Activated CD4-positive, alpha-beta T cell treated with anti-CD3 and anti-CD28 coated beads for 4 hours (primary cell): ENCODE measurements at places on chromosomes 12 and 14.

- no peak for DNase-seq
Observed at GRCh38 chr12:124455336-124455735, 112.1 kb downstream of the NCOR2 start.

DNA sequence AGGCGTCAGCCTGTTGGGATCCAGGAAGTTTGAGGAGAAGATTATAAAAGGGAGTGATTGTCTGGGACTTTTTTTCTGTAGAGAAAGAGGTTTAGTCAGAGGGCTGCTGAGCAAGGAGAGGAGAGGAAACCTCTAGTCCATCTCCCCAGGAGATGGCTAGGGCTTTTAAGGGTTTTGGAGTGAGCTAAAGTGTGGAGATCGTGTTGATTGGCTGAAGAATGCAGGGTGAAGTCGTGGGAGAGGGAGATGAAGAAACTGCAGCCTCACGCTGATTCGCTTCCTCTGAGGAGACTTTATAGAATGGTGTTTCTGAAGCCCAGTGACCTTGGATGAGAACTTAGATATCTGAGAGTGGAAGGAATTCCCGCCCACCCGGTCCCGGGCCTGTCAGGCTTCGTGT is 193.7 kb upstream of the PWP1 start:
- no peak for DNase-seq

GRCh38 chr12:132886529-132887477 is 602 bp downstream of the CHFR start:
- no peak for DNase-seq

- DNase-seq: no peak
Observed at GRCh38 chr14:60695327-60695726, 28.8 kb downstream of the SIX4 start.

DNA sequence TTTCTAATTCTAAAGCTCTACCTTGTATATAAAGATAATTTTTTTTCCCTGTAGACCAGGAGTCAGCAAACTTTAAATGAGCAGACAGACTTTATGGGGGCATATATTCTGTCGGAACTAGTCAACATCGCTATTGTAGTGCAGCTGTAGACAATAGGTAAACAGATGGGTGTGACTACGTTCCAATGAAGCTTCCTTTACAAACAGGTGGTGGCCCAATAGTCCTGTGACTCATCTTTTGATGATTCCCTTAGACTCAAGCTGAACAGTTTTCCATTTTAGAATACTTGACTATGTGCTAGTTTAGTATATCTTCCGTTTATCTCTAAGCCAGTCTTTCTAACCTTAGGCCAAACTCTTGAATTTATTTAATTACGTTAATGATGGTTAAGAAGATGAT is 16.3 kb downstream of the MUCL1 start:
- no peak for DNase-seq

GRCh38 chr14:65006261-65006721 is 19.6 kb downstream of the FNTB start:
- DNase-seq: no peak

DNA sequence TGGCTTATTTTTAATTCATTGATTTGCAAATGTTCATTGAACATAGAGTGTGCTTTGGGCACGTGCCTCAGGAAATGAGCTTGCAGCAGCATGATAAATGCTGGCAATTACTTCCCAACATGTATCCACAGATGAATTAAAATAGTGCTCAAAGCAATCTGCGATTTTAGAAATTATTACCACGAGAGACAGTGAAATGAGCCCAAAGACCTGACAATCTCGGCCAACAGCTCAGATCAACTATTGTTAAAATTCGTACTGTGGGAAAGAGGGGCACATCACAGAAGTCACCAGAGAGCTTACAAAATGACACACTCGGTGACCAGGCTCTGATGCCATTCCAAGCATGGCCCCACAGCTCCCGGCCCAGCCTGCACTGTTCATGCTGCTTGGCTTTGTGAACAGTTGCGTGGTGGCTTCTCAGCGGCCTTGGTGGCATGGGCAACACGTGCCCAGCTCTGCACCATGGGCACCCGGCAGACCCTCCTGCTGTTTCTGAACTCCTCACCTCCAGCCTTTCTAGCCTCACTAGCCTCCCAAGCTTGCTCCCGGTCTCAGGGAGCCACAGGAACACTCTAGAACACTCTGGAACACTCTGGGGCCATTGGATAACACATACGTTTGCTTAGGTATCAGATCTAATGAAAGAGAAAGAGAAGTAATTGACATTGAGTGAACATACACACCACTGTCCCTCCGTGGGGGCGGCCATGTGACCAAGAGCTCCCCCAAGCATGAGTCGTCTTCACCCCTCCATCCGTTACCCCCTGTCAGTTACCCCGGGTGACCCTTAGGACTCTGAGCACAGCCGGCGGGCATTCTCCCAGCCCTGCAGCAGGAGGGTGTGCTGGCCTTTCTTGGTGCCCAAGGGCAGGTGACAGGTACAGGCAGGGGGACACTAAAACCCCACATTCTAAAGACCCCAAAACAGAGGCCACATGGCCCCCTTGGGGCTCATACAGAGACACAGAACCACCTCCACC is 28.0 kb downstream of the RIMBP2 start:
- no peak for DNase-seq

DNA sequence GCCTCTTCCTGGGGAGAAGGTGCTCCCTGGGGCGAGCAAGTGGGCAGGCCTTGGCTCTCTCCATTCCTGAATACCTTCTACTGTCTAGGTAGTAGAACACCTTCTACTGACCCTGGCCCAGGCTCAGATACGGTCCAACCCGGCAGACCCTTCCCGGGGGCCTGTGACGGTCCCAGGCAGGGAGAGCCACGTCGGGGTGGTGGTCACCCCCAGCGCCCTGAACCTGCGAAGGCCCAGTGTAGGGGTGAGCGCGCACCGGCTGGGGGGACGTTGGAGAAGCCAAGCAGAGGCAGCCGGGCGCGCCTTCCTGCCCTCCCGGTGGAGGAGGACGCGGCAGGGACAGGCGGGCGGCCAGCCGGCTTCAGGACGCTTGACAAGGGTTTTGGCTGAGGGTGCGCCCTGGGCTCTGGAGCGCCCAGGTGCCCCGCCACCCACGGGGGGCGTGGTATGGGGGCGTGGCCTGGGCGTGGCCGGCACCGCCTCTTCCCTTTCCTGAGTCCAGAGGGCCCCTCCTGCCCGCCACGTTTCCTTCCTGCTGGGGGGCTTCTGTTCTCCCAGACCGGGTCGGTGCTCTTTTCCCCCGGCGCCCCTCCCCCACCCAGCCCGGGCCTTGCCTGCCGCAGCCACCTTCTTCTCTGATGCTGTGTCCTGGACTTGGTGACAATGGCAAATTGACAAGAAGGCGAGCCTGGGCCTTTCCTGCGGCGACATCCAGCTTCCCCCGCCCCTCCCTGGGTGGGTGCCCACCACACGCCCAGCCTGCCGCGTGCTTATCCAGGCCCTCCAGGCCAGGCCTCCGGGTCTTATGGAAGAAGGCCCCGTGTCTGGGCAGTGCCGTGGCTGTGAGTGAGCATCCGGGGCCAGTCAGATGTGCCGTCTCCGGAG is 24.5 kb upstream of the PPP1R13B start:
- DNase-seq: peak; percentile 61

GRCh38 chr14:57937676-57938075 is 71.8 kb upstream of the SLC35F4 start:
- no peak for DNase-seq

- no peak for DNase-seq
Observed at GRCh38 chr12:14393751-14394150, 28.3 kb downstream of the ATF7IP start.

DNA sequence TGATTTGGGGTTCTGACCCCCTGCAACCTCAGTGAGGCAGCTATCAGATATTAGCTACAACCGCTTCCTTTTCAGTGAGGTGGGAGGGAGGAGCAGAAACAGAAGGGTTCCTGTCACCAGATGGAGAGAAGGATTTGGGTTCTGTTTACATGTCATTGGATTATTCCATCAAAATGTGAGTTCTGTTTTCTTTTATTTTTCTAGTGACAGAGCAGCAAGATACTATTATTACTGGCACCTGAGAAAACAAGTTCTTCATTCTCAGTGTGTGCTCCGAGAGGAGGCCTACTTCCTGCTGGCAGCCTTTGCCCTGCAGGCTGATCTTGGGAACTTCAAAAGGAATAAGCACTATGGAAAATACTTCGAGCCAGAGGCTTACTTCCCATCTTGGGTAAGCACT is 52.8 kb downstream of the FRMD6 start:
- no peak for DNase-seq

GRCh38 chr12:53101931-53102781 is 1.1 kb upstream of the SOAT2 start:
- no peak for DNase-seq

- no peak for DNase-seq
Observed at GRCh38 chr12:133106253-133106652, 23.8 kb downstream of the ZNF891 start.

- DNase-seq: no peak
Observed at GRCh38 chr14:55387121-55387520, 24.5 kb downstream of the ATG14 start.

DNA sequence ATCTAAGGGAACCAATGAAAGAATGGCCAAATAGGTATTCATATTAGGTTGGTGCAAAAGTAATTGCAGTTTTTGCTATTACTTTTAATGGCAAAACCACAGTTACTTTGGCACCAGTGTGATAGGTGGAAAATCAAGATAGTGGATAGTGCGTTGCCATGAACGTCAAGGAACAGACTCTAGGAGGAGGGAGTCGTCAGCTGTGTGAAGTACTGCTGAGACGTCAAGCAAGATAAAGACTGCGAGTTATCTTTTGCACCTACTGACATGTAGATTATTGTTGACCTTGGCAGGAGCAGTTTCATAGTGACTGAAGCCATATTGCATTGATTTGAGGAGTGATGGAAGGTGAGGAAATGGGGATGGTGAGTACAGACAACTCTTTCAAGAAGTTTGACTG is 8.3 kb downstream of the YLPM1 start:
- DNase-seq: no peak

GRCh38 chr14:95046711-95047681 is 110.3 kb downstream of the DICER1 start:
- no peak for DNase-seq

DNA sequence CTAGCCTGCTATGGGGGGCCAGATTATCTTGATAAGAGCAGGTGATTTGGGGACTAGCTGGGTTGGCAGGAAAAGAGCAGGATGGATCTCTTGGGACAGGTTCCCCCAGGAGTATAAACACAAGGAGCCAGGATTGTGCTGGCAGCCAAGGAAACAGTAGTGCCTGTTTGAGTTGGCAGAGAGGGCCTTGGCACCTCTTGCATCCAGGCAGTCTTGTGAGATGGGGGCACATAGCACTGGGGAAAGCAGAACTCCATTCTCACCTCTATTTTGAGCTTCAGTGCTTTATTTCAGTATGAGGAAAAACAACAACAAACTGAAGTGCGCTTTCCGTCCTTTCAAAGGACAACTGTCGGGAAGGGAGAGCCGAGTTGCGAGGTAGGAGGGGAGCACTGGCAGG is 9.4 kb upstream of the UNC119B start:
- no peak for DNase-seq

- no peak for DNase-seq
Observed at GRCh38 chr12:88665071-88665470, 84.8 kb upstream of the KITLG start.

GRCh38 chr14:57345106-57345505 is 45.3 kb upstream of the NAA30 start:
- DNase-seq: no peak

DNA sequence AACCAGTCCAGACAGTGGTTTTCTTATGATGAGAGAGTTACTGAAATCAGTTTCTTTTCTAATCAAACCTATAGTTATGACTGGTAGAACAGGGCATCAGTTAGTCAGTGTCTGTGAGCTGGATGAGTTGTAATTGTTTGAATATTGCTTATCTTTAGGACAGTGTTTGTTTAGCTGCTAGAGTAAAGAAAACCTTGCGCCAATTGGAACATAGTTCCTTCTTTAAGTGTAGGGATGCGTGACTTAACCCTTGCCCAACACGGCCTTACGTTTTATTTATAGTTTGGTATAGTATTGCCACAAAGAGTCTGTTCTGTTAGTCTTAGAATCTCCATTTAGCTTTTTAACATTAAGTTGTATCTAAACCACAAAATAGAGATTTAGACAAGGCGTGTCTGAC is 572.6 kb downstream of the SLC16A7 start:
- DNase-seq: no peak

GRCh38 chr14:101836135-101836534 is 74.6 kb downstream of the PPP2R5C start:
- DNase-seq: no peak

DNA sequence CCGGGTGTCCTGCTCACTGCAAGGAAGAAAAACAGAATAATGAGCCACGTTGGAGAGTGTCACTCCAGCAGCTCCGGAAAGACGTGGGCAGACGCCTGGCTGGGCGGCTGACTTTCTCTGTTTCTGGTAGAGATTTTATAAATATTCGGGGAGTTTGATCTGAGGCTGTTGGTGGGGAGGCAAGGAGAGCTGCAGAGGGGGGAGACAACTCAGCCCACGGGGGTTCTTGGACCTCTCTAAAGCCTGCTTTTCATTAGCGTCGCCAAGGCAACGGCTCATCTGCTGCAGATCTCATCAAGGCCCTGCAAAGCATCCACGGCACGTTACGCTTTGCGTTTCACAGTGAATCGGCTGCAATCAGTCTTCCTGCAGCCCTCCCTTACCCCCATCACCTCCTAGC is 207.2 kb downstream of the ZFP36L1 start:
- DNase-seq: no peak

DNA sequence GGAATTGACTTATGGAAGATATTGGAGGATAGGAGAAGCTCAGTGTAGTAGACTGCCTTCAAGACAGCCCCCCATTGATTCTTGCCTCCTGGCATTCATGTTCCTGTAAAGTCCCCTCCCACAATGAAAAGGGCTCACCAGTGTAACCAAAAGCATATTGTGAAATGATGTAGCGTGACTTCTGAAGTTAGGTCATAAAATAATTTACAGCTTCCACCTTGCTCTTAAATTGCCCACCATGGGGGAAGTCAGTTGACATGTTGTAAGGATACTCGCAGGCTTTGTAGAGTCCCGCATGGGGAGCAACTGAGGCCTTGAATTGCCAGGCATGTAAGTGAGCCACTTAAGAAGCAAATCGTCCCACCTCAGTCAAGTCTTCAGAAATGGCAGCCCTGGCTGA is 25.1 kb downstream of the GTSF1 start:
- no peak for DNase-seq

GRCh38 chr12:62158461-62159360 is 101.5 kb upstream of the USP15 start:
- no peak for DNase-seq

DNA sequence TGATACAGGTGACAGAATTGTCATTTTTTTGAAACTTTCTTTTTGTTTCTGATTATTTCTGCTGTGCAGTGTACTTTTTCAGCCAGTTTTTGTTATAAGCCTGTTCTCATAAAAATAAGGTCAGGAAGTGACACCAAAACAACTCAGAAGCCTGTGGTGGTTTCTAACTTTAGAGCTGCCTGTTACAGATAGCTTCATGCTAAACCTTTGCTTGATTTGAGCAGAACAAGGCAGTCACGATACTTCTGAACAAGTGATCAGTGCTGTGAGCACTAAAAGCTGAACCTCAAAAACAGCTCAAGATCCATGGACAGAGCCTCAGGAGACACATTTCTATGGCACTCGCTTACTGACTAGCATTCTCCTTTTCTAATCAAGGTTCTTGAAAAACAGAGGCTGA is 82.0 kb downstream of the PRKCH start:
- DNase-seq: no peak
